ENCODE measurements at places on chromosomes 16 and 17. TPM values are rescaled to one million over a fixed set of nuclear protein-coding genes. Genes with fewer than 3 reads are reported as not detected.
A peak's percentile ranks its signal among the peaks of the same experiment; 100 is the strongest.

DNA sequence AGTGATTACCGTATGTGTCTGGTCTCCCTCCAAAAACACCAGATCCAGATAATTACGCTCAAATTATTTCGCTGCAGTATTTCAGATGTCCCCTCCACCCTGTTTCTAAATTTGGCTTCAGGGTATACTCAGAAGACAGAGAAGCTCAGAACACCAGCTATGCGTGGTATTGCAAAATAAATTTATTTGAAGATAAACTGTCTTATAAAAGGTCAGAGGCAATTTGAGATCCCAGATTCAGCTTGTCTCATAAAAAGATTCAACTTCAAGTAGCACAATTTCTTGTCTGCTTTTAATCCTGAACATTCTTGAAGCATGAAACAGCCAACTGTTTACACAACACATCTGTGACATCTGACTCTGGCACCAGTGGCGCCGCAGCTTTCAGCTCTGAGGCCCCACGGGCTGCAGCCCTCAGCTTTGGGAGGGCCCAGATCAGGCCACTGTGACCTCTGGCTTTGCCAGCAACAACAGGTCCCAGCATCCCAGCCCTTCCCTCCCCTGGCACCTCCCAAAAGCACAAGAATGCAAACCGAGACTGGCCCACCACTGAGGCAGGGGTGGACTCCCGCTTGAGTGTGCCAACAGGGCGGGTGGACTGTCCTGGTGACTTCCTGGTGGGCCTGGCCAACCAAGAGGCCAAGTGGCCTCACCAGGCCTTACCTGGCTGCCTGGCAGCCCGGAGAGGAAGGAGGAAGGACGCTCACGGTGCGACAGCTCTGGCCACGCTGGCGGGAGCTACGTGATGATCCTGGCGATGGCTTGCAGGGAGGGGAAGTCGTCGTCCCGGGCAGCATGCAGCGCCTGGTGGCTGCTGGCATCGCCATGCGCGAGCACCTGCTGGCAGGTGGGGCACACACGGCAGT lies 8.0 kb downstream of the SYNGR3 start:
- DNase-seq, result no peak

DNA sequence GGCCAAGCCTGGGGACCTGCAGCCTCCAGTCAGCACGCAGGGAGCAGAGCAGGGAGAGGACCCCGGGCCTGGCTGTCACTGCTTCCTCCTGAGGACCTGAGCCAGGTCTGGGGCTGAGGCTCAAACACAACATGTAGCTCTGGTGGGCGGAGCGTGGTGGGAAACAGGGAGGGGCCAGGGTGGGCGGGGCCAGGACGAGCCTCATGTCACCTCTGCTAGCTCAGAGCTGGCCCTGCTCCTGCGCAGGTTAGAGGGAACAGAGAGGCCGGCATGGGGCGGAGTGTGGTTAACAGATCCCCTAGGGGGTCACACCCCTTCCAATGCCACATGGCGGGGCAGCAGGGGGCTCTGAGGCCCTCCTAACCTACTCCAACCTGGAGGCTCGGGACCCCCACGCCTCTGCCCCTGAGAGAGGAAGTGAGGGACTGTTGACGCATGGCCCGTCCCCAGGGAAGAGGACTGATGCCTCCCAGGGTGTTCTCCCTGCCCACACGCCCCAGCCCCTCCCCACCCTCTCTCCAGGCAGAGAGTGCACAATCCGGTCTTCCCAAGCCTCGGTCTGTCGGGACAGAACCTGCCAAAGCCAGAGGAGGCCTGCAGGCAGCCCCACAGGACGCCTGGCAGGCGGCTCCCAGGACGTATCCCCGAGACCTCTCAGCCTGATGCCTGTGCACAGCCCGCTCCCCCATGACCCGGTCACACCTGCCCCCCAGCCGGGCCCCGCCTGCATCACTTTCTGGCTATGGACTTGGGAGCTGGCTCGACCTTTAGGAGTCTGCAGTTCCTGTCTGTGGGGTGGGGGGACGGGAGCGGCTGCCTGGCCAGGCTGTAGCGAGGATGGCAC lies 15.2 kb downstream of the PIEZO1 start:
- DNase-seq, result no peak

DNA sequence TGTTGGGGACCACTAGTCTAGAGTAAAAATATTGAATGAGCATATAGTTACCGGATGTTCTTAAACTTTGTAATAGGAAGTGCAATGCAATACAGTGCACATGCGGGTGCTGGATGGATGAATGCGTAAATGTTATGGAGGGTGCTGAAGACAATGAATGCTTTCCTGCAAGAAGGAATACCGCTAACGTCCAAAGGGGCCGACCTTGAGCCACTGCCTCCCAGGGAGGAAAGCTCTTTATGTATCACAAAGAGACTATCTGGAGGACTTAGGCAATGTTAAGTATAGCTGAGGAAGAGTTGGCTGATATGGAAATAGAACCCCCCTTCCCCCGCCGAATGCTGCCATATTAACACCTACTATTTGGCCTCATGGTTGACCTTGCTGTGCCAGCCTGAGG lies 27.5 kb upstream of the SHCBP1 start:
- no peak for DNase-seq

DNA sequence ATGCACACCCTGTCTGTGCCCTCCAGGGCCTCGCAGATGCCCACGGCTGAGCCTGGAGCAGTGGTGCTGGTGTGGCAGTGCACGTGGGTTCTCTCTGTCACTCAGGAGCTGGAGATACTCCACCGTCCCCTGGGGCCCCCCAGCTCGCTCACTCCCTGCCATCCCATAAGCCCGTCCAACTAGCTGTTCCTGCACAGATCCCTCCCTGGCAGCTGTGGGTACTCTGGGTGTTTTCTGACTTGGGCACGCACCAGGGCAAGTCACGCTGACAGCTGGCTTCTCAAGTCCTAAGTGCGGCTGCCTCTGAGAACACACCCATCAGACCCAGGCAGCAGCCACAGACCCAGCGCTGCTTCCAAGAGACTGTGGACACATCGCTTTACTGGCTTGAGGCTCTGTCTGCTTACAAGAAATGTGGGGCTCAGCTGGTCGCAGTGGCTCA lies 25.4 kb upstream of the ITGB4 start:
- no peak for DNase-seq

- DNase-seq, result no peak
Measured at GRCh38 chr16:88894681-88895300, 28.3 kb upstream of the PABPN1L start.

- DNase-seq, result no peak
Measured at GRCh38 chr17:17698371-17698770, 17.1 kb downstream of the RAI1 start.

DNA sequence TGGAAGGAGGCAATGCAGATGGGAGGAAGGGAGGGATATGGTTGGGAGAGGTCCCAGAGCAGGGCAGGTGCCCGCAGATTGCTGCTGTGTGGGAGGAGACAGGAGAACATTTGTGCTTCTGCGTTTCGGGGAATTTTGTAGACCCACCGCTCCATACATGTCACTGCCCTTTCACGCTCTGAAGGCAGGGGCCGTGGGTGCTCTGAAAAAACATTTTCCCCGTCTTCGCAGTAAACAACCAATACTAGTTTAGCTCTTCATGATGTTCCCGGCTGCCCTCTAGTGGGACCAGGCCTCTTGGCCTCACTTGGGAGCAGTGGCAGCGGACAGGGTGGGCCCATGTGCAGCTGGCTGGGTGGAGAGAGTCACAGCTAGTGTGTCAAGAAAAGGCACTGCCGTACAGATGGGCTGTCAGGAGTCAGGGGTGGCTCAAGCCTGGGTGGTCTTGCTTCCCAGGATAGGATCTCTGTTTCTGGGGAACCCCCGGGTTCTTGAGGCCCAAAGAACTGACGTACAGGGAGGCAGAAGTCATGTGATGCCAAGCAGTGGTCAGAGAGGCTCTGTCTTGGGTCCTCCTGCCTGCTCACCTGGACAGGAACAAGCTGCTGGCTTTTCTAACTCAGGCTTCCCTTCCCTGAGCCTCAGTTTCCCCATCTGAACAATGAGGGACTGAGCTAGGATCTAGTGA lies 46.5 kb upstream of the CPNE2 start:
- DNase-seq, result peak; percentile 52

DNA sequence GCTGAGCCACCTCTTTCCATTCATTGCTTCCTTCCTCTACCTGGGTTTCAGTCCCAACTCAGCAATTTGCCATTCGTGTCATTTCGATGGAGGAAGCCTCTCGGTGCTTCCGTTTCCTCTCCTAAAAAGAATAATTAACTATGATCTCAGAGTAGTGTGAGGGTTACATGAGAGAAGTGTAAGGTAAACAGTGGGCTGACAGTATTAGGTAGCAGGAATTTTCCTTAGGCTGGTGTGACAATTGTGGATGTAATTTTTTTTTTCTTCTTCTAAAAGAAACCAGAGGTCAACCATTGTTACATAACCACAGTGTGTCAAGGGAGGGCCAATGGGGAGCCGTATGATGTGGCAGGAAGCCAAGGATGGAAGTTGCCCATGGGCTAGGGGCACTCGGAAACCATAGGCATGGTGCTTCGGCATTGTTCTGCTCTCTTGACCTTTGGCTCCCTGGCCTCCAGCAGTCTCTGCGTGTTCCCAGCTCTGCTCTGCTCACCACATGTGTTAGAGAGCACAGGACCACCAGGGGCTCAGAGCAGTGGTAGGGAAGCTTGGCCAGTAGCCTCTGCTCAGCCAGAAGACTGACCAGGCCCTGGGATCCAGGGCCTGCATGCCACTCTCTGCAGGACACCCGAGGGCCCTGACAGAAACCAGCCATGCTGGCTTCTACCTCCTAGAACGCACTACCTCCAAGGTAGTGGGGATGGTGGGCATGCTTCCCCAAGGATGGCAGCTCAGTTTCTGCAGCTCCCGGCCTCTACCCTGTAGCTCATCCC lies 2.0 kb upstream of the TOP2A start:
- no peak for DNase-seq

DNA sequence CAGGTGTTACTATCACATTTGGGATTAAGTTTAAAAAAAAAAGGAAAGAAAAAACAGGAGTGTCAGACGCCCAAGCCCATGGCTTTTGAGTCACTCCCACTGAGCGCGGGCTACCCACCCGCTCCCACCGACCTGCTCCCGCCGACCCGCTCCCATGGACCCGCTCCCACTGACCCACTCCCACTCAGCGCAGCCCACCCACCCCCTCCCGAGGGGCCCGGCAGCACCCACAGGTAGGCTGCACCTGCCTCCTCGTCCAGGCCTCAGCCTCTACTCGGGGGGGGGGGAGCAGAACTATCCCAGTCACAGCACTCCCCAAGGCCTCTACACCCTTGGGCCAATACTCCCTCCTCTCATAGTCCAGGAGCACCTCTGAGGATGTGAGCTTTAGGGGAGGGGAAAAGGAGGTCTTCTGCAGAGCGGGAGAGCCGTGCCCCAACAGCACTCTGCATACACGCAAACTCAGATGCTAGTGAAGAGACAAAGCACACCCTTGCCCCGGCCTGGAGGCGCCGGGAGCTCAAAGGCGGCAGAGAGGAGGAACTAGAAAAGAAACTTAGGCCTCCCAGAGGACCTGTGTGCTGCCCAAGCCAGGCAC lies 2.9 kb downstream of the CLUH start:
- DNase-seq, result no peak

GRCh38 chr17:3956327-3956957 lies 7.8 kb downstream of the ATP2A3 start:
- no peak for DNase-seq

DNA sequence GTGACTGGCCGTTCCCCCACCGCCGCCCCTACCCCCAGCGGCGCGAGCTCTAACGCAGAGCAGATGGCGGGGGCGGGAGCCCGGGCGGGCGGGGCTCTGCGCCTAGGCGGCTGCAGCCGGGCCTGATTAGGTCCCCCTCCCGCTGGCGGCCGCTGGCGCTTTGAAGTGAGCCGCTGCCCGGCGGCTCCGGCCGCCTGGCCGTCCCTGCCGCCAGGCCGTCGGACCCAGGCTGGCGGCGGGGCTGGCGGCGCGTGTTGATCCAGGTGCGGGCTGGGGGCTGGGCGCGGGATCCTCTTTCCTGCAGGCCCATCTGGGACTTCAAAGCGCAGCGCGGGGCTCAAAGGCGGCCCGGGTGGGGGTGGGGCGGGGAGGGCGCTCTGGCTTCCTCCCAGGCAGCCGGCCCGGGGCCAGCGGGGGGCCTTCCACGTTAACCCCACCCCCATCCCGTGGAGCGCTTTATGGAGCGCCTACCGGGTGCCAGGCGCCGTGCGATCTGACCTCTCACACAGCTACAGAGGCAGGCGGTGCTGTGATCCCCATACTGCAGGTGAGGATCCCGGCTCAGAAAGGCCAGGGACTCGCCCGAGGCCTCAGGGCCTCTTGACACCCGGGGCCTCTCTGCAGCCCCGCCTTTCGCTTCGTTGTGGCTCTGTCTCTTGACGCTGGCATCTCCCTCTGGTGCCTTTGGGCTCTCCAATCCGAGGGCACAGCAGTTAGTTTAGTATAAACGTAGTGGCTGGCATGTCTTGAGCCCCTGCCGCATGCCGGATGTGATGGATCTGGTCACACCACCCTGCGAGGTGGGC lies 80.0 kb upstream of the NKD1 start:
- DNase-seq, result no peak

- no peak for DNase-seq
Measured at GRCh38 chr16:49969091-49970030, 55.7 kb upstream of the CNEP1R1 start.

- no peak for DNase-seq
Measured at GRCh38 chr16:67736858-67737257, 17.7 kb upstream of the GFOD2 start.

- no peak for DNase-seq
Measured at GRCh38 chr17:13182450-13182849, 164.6 kb upstream of the ELAC2 start.

- DNase-seq, result no peak
Measured at GRCh38 chr17:75771334-75772281, 6.6 kb upstream of the GALK1 start.

- no peak for DNase-seq
Measured at GRCh38 chr16:89707695-89708094, 6.2 kb upstream of the SPATA2L start.

GRCh38 chr17:80000981-80001775 lies 34.5 kb downstream of the TBC1D16 start:
- DNase-seq, result no peak

GRCh38 chr16:59328961-59329360 lies 594.8 kb upstream of the GOT2 start:
- DNase-seq, result no peak

DNA sequence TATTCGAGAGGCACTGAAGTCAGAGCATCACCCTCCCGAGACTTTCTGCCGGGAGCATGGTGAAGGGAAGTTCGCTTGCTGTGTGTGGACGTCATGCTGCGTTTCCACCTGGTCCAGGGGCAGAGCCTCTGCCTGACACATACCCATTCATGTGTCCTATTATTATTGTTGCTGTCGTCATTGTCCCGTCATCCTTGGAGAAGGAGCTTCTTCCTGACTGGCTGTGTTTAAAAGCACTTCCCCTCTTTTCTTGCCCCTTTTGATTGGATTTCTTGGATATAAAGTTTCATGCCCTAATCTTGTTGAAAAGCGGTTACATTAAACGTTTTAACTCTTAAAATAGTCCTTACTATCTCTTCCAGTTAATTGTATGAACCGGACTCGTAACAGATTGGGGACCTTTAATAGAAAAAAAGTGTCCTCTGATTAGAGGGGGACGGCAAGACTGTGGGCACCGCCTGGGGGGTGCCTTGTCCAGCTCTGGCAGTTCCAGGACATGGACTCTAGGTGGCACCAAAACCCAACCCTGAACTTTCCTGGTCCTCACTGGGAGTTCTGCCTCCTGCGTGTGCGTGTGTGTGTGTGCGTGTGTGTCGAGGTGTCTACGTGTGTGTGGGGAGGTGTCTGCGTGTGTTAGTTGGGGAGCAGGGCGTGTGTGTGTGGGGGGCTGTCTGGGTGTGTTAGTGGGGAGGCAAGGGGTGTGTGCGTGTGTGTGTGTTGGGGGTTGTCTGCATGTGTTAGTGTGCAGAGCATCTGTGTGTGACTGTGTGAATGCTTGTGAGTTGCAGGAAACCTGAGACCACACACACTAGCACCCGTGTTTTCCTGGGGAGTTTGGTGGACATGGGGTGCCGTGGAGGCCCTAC lies 133.3 kb upstream of the CIBAR2 start:
- DNase-seq, result no peak

Gene CHMP6
- total RNA-seq, result 13.1 TPM

Gene TRIM72
- total RNA-seq, result 2.5 TPM

Gene OMG
- 1.5 TPM for total RNA-seq

Gene CCL7
- total RNA-seq, result not detected
